Esophagus squamous epithelium (tissue), 5 donors: ENCODE measurements at places on chromosomes 2 and 18. TPM values are rescaled to one million over a fixed set of nuclear protein-coding genes. Genes with fewer than 3 reads are reported as not detected.

- no peak for DNase-seq
- H3K36me3 ChIP-seq, result no peaks in the 10 kb centered on the region
- H3K27me3 ChIP-seq, result no peaks in the 10 kb centered on the region
These were observed 465.4 kb upstream of the TNP1 start for GRCh38 chr2:217325251-217325650.

DNA sequence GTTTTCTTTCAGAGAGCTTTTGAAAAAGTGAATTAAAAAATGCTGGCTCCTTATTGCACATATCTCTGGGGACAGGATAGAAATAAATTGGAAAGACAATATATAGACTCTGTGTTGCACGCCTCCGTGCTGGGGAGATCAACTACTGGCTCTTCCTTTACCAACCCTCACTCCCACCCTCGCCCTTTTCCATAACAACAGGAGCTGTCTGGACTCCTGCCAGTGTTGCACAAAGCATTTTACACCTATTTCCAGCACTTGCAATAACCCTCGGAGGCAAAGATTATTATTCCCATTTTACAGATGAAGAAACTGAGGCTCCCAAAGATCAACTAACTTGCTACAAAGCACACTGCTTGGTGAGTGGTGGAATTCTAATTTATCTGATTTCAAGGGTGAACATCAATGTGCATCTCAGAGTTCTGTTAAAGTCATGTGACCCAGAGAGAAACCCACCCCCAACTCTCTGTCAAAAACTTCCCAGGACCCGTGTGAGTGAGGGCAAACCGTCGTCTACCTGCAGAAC is 4.2 kb downstream of the CREG2 start:
- no peak overlapping the region for H3K4me3 ChIP-seq
- H3K4me1 ChIP-seq, result peaks cover 9% of the 10 kb centered on the region
- H3K27ac ChIP-seq, result no peak overlapping the region

GRCh38 chr2:235330775-235331451 is 162.9 kb upstream of the AGAP1 start:
- H3K27me3 ChIP-seq, result no peaks in the 10 kb centered on the region
- H3K4me3 ChIP-seq, result no peak overlapping the region
- DNase-seq, result no peak
- no peaks in the 10 kb centered on the region for H3K36me3 ChIP-seq

DNA sequence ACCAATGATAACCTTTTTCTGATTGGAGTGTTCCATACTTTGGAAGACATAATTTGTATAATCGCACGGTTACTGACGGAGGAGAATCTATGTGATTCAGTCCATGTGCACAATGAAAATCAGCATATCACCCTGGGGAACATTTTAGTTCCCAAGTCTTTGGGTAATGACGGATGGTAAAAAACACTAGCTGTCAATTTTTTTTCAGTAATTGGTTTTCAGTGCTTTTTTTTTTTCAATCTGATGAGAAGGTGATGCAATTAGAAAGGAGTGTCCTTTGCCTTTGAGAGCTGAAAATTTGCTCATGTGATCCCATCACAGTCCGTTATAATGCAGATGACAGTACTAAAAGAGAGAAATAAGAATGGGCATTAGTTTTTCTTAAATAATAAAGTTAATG is 51.9 kb upstream of the THOC1 start:
- no peaks in the 10 kb centered on the region for H3K4me1 ChIP-seq
- no peak for DNase-seq
- no peak overlapping the region for H3K27ac ChIP-seq
- H3K4me3 ChIP-seq, result no peak overlapping the region

- H3K4me3 ChIP-seq, result no peak overlapping the region
- H3K4me1 ChIP-seq, result no peaks in the 10 kb centered on the region
- DNase-seq, result no peak
- no peak overlapping the region for H3K27ac ChIP-seq
These were observed 181.1 kb upstream of the COPS8 start for GRCh38 chr2:236904389-236905263.

GRCh38 chr2:128525653-128526052 is 207.0 kb upstream of the HS6ST1 start:
- no peak overlapping the region for H3K27ac ChIP-seq
- peaks cover 56% of the 10 kb centered on the region for H3K27me3 ChIP-seq
- DNase-seq, result no peak
- H3K4me1 ChIP-seq, result no peaks in the 10 kb centered on the region
- H3K4me3 ChIP-seq, result no peak overlapping the region

GRCh38 chr18:6947338-6948030 is 170.1 kb downstream of the LAMA1 start:
- H3K27me3 ChIP-seq, result no peaks in the 10 kb centered on the region
- no peak for DNase-seq
- no peak overlapping the region for H3K27ac ChIP-seq
- no peak overlapping the region for H3K4me3 ChIP-seq
- H3K36me3 ChIP-seq, result no peaks in the 10 kb centered on the region

DNA sequence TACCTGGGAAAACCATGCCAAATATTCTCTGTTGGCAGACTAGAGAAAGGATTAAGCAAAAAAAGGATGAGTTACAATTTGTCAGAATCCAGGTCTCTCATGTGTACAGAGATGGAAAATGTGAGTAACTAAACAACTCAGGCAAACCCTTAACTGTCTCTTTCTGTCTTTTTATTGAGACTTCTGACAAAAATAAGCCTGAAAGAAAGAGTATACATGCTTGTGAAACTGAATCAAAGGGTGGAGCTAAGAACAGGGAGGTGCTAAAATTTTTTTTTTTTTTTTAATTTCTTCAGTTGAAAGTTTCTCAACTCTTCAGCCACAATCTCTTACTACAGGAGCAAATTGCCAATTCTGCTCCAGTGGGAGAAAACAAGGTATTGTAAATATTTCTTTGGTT is at the start of gene SERPINB10:
Gene SERPINB10 (plus strand): TSS at position 295 of the 400 bp plus-strand sequence. CDS start 7,553 bp downstream, outside the sequence.
- DNase-seq, result no peak
- H3K4me1 ChIP-seq, result no peaks in the 10 kb centered on the region
- no peaks in the 10 kb centered on the region for H3K27me3 ChIP-seq
- H3K36me3 ChIP-seq, result peaks cover 12% of the 10 kb centered on the region

DNA sequence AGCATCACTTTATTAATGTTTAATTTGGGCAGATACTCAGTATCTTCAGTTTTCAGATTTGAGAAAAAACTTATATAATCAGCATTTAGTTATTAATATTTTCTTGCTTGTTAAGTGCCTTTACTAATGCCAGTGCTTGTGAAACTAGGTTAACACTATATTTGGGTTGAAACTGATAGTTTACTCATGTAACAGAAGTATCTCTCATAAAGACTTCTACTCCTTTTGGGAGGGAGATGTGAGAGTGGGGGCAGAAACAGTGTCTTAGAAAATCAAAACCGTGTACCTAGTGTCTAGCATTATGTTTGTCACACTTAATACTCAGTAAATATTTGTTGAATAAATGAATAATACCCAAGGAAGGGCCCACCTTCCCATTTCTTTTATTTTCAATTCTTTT is 129.5 kb downstream of the MSTN start:
- DNase-seq, result no peak
- no peaks in the 10 kb centered on the region for H3K36me3 ChIP-seq
- H3K4me1 ChIP-seq, result no peaks in the 10 kb centered on the region
- H3K27me3 ChIP-seq, result no peaks in the 10 kb centered on the region
- no peak overlapping the region for H3K27ac ChIP-seq
- H3K4me3 ChIP-seq, result no peak overlapping the region

DNA sequence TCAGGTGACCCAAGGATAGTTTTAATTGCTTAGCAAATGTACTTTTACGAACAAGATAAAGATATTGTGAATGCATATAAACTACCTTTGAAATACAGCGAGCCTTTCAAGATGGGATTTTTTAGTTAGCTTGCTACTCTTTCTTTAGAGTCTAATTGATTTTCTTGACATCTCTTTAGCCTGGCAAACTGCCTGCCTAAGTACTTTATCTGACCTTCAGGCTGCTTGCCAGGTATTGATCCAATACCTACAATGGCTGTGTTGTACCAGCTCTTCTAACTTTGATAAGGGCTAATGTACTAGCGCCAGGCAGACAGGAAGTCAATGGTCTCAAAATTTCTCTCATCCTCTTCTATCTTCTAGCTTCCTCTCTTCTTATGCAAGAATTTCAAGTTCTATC is 414.4 kb upstream of the ACVR2A start:
- H3K4me1 ChIP-seq, result no peaks in the 10 kb centered on the region
- no peaks in the 10 kb centered on the region for H3K36me3 ChIP-seq
- H3K27me3 ChIP-seq, result no peaks in the 10 kb centered on the region
- DNase-seq, result no peak
- no peak overlapping the region for H3K4me3 ChIP-seq

DNA sequence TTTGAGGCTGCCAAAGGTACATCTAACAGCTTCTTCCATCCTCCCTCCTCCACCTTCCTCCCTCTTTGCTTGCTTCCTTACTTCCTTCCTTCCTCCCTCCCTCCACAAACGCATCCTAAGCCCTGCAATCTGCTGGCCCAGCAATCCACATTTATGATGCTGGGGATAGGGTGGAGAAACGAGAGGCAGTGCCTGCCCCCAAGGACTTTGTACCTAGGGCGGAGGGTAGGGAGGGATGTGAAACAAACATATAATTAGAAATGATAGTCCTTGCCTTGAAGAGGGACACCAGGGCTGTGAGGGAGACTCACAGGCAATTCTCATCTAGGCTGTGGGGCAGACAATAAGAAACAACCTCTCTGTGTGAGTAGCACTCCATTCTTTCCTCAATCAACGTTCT is 188.3 kb downstream of the ANKRD30B start:
- no peak for DNase-seq
- no peaks in the 10 kb centered on the region for H3K36me3 ChIP-seq
- H3K27ac ChIP-seq, result no peak overlapping the region
- no peaks in the 10 kb centered on the region for H3K4me1 ChIP-seq
- no peaks in the 10 kb centered on the region for H3K27me3 ChIP-seq

DNA sequence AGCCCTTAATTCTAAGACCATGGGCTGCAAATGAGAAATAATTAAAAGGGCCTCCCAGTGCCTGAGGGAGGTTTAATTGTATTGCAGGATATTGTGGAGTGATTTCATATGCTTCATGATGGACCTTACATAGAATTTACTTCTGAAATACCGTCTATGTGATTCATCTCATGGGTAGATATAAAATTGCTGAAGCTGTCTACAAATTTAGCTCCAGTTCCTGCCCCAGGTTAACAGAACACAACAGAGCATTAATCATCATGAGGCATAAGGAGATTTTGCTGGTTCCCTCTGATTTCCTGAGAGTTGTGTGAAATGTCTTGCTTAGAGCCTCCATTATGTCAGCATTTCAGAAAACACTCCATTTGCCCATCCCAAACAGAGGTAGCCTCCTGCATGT is 770 bp downstream of the UPP2 start:
- H3K4me1 ChIP-seq, result no peaks in the 10 kb centered on the region
- H3K36me3 ChIP-seq, result no peaks in the 10 kb centered on the region
- H3K4me3 ChIP-seq, result no peak overlapping the region

DNA sequence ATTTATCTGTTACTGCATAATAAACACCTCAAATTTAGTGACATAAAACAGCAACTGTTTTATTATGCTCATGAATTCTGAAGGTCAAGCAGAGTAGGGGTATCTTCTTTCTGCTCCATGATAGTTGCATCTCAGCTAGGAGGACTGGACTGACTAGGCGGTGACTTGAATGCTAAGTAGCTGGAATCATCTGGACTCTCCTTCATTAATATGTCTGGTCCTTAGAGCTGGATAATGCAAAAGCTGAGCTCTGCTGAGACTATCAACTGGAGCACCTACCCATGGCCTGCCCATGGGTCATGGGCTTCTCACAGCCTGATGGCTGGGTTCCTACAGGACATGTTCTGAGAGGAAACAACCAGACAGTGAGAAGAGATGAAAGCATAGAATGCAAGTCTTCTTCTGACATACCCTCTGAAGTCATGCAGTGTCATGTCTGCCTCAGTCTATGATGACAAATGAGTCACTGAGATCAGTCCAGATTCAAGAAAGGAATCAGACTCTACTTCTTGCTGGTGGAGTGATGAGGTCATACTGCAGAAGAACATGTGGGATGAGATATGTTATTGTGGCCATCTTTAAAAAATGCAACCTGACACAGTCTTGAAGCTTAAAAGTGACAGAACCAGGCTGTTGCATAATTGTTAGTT is 174.2 kb upstream of the OSR1 start:
- H3K27me3 ChIP-seq, result no peaks in the 10 kb centered on the region
- no peak overlapping the region for H3K4me3 ChIP-seq
- no peaks in the 10 kb centered on the region for H3K4me1 ChIP-seq
- H3K27ac ChIP-seq, result no peak overlapping the region
- no peak for DNase-seq
- H3K36me3 ChIP-seq, result no peaks in the 10 kb centered on the region

DNA sequence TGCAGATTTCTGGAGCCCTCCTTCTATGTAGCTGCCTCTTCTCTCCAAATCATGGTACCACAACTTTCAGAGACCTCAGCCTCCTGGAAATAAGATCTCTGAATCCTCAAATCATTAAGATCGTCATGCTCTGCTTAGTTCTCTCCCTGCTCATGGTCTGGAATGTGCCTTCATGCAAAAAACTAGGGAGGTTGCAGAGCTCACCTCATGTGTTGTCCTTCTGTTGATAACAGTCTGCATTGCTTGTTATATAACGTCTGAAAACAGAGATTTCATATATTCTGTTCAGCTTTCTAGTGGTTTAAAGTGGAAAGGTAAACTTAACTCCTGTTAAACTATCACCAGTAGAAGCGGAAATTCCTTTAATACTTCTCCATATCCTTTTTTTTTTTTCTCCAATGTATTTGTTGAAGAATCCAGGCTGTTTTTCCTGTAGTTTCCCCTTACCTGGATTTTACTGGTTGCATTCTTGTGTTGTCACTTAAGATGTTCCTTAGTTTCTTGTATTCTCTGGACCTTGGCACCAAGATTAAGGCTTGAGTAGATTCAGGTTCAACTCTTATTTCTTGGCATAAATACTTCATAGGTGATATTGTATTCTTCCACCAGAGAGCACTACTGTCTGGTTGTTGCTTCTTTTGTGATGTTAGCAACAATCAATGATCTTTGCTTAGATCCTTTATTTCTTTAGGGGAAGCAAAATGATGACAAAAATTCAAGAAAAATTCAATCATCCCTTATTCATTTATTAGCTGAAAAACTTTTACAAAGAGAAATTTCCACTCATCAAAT is 211.3 kb downstream of the LOXHD1 start:
- no peak overlapping the region for H3K4me3 ChIP-seq
- peaks cover 12% of the 10 kb centered on the region for H3K4me1 ChIP-seq
- DNase-seq, result no peak
- H3K36me3 ChIP-seq, result no peaks in the 10 kb centered on the region

- no peaks in the 10 kb centered on the region for H3K27me3 ChIP-seq
- no peaks in the 10 kb centered on the region for H3K36me3 ChIP-seq
- peak overlapping the region; percentile 100 for H3K27ac ChIP-seq
- DNase-seq, result no peak
- H3K4me3 ChIP-seq, result no peak overlapping the region
These were observed 2.1 kb upstream of the RTN4 start for GRCh38 chr2:55052129-55053061.

DNA sequence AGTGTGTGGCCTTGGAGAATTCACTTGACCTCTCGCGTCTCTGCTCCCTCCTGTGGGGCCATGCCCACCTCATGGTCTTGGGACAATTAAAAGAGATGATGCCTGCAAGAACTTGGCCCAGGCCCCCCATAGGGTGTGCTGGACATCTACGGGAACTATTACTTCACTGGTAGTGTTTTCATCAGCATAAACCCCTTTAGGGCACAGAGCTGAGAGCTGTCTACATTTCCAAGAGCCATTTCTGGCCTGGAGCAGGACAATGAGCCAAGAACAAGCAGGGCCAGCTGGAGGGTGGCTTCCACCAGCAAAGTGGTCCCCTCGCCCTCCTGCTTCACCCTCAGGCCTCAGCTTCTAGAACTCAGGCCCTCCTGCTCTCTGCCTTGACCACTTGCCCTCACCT is 232.3 kb downstream of the ZBTB7C start:
- H3K27me3 ChIP-seq, result no peaks in the 10 kb centered on the region
- H3K36me3 ChIP-seq, result no peaks in the 10 kb centered on the region
- no peak overlapping the region for H3K4me3 ChIP-seq
- no peaks in the 10 kb centered on the region for H3K4me1 ChIP-seq
- DNase-seq, result no peak

PLGLB1 gene
- total RNA-seq, result 4.9 TPM
